ENCODE measurements at places on chromosomes 16 and 17.

DNA sequence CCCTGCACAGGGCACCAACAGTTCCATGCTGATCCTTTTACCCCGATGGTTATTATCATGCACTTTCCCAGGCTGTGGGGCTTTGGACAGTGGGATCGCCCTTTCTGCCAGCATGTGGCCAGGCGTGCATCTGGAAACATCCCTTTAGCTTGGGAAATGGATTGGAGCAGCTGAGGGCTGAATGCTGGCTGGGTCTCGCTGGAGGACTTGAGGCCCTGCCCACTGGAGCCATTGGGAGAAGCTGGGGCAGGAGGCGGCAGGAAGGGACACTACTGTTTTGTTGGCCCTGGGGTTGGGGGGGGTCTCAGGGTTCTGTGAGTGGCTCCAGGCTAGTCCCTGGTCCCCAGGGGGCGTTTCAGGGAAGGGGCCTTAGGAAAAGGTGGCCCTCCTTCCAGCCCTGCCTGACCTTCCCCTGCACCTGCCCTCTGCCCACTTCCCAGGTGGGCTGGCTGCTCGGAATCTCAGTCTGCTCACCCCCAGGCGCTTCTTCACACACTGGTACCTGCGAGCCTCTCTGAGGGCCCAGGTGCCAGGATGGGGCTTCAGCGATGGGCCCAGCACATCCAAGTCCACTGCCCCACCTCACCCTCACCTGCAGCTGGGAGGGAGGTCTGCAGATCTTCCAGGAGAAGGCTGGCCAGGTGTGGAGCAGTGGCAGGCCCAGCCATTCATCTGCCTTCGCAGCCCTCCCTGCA, 1.6 kb upstream of the ADGRG3 start:
- peak; percentile 63 for DNase-seq

- DNase-seq, result no peak
Measured at GRCh38 chr17:46100590-46100989, 92.6 kb downstream of the KANSL1 start.

DNA sequence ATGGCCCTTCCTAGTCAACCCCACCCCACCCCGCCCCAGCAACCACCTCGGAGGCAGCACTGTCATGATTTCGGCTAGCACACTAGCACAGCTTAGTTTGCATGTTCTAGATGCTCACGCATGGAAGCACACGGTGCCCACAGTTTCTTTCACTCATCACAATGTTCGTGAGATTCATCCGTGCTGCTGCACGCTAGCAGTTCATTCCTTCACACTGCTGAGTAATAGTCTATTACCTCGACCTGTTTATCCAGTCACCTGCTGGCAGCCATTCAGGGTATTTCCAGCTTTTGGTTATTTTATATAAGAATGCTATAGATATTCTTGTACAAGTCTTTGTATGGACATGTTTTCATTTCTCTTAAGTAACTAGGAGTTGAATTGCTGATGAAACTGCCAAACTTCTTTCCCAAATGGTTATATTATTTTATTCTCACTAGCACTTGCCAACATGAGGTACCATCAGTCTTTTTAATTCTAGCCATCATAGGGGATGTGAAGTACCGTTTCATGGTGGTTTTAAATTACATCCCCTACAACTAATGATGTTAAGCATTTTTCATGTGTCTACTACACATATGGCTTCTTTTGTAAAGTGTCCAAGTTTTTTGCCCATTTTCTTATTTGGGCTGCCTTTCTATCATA, 75.7 kb downstream of the CYTH1 start:
- DNase-seq, result no peak

- DNase-seq, result no peak
Measured at GRCh38 chr16:79863128-79864031, 262.8 kb upstream of the MAF start.

DNA sequence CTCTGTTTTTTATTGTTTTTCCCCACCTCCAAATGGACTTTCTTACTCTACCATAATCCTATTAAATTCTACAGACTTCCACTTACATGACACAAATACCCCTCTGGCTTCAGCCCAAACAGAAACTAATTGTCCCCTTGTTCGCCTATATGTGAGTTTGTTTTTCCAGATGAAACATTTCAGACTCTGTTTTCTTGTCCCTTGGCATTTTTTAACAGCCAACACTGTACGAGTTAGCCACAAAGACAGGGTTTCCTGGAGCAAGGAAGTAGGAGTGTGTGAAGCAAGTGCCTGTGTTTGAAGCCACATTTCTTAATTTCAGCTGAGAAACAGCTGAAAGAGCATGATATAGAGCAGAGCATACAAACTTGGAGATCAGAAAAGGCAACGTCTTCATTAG, 382.2 kb upstream of the CDH5 start:
- DNase-seq, result no peak

DNA sequence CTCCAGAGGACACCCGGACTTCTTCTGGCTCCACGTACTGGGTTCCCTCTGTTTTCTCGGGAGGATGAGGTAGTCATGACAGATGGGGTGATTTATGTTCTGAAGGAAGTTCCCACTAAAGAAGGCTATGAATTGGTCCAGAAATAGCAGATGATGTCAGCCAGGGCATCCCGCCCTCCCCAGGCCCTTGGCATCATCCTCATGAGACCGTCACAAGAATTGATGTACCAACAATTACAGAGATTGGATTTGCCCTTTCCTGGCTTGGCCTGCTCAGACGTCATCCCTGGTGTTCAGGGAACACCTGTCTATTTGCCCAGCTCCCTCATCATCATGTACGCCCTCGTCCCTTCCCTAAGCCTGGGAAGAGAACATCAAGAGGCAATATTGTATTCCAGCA, 102.8 kb upstream of the CCL1 start:
- DNase-seq, result no peak

DNA sequence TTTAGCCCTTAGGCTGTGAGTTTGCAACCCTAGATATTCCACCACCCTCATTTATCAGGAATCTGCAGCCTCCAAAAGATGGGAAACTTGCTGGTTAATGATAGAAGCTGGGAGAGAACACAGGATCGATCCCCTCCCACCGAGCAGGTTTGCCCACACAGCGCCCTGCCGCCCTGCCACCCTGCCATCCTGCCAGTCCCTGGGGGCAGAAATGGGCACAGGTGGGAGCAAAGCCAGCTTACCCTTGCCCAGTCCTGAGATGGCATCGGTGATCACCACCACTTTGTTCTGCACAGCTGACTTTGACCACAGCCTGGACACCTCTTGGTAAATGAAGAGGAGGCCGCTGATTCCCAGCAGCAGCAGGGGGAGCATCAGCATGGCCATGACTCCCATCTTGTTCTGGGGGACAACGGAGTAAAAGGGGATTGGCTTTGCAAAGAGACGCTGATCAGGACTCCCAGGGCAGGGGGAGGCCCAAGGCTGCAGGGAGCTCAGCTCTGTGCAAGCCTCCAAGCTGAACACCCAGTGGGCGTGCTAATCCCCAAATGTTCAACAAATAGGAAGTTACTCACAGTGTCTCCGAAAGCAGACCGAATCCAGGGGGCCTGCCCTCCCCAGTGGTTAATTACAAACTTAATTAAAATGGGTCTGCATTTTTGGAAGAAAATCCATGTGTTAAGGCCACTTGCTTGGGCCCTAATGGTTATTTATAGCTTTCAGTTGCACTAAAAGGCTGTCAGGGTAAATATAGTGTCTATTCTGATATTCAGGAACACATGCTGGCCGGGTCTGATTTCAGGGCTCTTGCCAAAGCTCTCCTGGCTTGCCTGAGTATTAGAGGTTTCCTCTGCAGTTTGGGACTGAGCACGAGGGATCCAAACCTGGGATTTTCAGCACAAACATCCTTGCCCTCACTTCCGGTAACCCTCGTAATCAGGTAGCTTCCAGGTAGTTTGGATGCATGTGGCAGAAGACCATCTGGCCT, at the start of gene DHRS7C:
TSS of gene DHRS7C (minus strand) at position 704 of the 988 bp plus-strand sequence. CDS start at position 396, 308 bp downstream.
- DNase-seq, result no peak

- DNase-seq, result no peak
Measured at GRCh38 chr16:13401641-13402040, 500.2 kb downstream of the SHISA9 start.

GRCh38 chr17:65048441-65048840, 8.1 kb downstream of the GNA13 start:
- DNase-seq, result no peak

GRCh38 chr17:56834380-56835263, 671 bp downstream of the DGKE start:
- DNase-seq, result peak; percentile 89

DNA sequence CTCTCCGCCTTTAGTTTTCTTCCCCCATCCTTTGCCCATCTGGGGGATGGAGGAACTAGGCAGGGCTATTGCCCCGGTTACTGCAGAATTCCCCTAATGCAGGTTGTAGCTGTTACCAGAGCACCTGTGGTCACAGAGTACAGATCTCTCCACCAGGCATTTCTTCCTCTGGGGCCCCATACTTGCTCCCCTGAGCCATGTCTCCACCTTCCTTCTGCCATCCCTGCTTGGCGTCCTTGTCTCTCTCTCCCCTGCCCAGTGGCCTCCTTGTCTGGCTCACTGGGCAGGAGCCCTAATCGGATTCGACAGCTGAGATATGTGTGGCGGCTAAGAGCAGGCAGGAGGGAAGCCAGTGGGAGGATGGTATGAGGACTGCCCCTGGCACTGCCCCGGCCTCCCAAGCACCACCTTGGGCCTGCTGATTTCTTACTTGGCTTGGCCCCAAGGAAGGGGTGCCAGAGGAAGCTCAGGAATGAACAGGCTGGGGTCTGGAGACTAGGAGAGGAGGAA, 2.0 kb downstream of the RARA start:
- DNase-seq, result peak; percentile 73

All from kidney (tissue), 22 donors.